Stimulated activated CD4-positive, alpha-beta T cell treated with anti-CD3 and anti-CD28 coated beads, TNF-alpha, amount 100 ng/mL, for 48 hours (primary cell): ENCODE measurements at places on chromosomes 16 and 17.

- DNase-seq: no peak
These were observed 22.3 kb downstream of the MARF1 start for GRCh38 chr16:15620611-15621195.

DNA sequence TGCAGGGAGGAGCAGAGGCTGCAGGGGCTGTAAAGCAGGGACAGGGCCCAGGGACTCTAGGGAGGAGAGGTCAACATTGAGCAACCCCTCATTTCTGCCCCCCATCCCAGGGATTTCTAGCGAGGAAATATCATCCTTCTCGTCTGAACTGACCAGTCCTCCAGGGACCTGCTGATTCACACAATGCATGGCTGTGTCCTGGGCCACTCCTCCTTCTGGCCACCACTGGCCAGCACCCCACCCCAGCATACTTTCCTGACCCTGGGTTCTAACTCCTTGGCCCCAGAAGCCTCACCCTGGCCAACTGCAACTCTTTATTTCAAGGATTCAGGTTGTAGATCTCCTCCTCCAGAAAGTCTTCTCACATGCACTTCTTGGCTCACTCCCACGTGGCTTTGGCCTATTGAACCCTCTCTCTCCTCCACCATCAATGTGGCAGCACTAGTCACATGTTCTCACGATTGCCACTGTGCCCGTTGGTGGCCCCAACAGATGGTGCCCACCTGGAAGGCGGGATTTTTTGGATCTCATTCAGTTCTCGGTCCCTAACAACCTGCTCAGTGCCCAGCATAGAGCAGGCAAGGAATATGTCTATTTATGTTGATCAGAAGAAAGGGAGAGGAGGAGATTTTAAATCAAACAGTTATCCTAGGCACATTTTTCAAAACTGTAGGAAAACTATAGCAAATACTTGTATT is 41.5 kb downstream of the CUEDC1 start:
- no peak for DNase-seq

- DNase-seq: no peak
These were observed 4.4 kb upstream of the SOX8 start for GRCh38 chr16:977081-977701.

- no peak for DNase-seq
These were observed 1.3 kb downstream of the PLCG2 start for GRCh38 chr16:81780350-81780749.

GRCh38 chr17:6066183-6066948 is 3.8 kb upstream of the WSCD1 start:
- no peak for DNase-seq
